ENCODE measurements at places on chromosomes 5 and 9.
A peak's percentile ranks its signal among the peaks of the same experiment; 100 is the strongest.

- DNase-seq = no peak
Measured at GRCh38 chr5:149338364-149338763, 6.9 kb upstream of the GRPEL2 start.

GRCh38 chr5:33330426-33330825 lies 110.3 kb upstream of the TARS1 start:
- no peak for DNase-seq

DNA sequence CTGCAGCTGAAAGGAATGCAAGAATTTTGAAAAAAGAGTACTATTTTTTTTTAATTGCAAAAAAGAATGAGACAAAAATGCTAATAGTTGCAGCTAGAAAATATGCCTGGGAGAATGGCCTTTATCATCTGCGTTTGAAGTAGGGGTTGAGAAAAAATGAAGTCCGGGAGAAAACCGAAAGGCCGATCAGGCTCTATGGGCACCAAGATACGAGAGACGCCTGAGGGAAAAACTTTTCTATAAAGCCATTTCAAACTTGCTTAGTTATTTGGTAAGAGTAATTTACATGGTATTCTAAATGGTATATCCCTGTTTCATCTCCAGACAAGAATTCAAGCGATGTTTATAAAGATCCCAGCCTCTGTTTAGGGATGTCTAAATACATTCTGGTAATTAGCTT lies 99.3 kb upstream of the EFNA5 start:
- no peak for DNase-seq

DNA sequence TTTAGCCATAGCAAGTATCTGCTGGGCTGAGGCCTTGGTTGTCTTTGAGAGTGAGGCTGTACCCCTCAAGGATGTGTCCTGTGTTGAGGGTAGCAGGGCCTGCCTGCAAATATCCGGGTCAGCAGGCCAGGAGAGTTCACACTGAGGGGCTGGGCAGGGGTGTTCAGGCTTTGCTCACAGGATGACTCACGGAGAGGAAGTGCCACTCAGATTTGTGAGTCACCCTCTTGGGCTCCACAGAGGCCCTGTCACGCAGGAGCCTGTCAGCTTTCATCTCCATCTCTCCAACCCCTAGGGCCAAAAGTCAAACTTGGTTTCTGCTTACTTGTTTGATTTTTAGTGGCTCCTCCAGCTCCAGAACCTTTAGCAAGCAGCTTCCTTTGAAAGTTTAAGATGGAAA lies 211.5 kb downstream of the SEC61B start:
- peak; percentile 86 for DNase-seq

DNA sequence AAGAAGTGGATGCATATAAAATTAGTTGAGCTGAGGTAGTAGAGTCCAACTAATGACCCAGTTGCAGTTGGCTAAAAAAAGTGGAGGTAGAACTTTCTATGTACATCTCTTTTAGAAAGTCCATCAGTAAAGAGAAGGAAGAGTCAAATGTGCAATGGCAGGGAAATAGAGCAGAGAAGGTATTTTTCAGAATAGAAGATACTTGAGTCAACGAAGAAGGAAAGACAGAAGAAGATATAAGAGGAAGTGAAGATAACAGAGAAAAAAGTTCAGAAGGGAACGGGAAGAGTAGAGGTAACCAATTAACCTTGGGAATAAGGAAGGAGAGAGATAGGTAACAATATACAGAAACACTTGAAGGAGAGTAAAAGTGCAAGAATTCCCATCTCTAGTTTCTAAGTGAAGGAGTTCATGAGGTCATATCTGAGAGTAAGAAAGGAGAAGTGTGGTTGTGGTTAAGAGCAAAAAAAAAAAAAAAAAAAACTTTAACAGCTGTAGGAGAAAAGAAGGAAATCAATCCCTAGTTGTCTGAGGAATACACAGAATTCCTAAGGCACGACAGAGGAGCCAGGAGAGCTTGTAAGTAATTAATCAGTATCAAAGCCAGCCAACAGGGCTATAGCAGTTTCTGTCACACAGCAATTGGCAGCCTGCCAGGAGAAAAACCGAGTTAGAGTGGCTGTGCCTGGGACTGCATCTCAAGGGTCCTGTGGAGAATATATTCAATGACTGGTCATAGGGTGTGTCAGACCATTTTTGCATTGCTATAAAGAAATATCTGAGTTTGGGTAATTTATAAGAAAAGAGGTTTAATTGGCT lies 61.0 kb downstream of the ARL15 start:
- DNase-seq = peak; percentile 12

GRCh38 chr5:81850501-81851357 lies 99.8 kb upstream of the SSBP2 start:
- peak; percentile 20 for DNase-seq

DNA sequence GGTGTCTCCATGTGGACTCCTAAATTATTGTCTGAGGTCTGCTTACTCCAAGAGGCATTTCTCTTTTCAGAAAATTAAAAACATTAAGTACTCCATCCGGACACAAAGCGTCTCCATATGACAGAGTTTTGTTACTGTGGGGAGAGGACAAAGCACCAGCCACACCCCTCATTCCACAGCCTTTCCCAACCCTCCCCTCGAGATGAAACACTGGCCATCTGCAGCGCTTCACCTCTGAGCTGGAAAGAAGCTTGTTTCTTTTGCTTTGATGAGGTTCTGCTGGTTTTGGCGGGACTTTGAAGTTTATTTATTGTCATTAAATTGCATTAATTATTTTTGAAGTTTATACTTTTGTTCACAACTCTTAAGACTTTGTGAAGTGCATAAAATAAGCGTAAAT lies 27.6 kb upstream of the NKD2 start:
- DNase-seq = no peak

- no peak for DNase-seq
Measured at GRCh38 chr9:124840300-124840833, 12.9 kb upstream of the WDR38 start.

DNA sequence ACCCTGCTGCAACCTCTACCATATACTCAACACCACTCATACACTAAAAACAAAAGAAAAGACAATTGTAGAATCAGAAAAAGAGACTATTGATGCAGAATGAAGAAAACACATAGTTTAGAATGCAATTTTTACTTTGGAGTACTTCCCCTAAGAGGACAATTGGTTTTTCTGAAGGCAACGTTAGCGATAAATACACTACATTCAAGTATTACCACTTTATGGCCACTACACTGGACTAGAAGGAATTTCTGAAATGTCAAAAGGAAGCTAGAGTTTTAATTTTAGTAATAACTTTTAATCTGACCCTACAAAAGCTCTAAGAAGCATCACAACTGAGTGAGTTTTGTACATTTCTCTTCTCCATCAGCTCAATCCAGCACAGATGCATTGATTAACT lies 24.7 kb downstream of the PUM3 start:
- no peak for DNase-seq

All from HFFc6 (cell line).